ENCODE measurements at places on chromosomes 2 and 18.

GRCh38 chr2:30708491-30709290 is 98.6 kb downstream of the CAPN13 start:
- DNase-seq: no peak

DNA sequence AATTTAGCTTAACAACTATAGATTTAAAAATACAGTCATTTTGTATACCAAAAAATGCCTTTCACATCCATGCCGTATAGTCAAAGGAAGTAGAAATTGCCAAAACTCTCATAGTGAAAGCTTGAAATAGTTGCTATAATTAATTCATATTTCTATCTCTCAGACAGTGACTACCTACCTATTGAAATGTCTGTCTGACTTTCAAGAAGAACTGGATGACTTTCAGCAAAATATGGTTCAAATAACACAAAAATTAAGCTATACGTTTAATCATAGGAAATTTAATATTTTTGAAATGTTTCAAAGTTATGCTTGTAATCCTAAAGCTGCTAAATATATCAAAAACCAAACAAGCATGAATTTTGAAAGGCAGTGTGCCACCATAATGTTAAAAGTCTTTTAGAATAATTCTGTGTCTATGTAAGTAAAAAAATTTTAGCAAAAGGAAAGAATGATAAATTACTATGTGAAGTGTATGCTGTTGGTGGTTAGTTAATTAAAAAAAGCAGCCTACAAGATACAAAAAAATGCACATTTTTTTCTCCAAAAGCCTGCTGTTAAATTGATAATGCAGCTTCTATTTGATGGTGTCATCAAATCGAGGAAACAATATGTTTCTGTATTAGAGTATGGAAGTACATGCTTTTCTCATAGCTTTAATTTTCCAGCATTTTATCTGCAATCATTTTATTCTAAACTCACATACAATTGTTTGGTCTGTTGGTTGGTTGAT is 57.7 kb upstream of the ST6GAL2 start:
- DNase-seq: no peak

DNA sequence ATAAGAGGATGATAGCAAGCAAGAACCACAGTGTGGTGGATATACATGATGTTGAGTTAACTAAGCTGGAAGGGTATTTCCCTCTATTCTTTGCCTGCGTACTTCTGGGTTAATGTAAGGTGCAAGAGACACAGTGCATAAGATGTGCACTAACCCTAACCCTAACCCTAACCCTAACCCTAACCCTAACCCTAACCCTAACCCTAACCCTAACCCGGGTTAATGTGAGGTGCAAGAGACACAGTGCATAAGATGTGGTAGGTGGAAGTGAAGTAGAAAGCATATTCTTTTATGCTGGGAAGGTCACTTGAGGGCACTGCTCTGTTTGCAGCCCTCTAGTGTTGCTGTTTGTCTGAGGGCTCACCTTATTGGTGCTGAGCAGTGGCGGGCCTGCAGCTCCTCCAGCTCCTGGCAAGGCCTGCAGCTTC is 181.5 kb upstream of the ITGA4 start:
- no peak for DNase-seq

DNA sequence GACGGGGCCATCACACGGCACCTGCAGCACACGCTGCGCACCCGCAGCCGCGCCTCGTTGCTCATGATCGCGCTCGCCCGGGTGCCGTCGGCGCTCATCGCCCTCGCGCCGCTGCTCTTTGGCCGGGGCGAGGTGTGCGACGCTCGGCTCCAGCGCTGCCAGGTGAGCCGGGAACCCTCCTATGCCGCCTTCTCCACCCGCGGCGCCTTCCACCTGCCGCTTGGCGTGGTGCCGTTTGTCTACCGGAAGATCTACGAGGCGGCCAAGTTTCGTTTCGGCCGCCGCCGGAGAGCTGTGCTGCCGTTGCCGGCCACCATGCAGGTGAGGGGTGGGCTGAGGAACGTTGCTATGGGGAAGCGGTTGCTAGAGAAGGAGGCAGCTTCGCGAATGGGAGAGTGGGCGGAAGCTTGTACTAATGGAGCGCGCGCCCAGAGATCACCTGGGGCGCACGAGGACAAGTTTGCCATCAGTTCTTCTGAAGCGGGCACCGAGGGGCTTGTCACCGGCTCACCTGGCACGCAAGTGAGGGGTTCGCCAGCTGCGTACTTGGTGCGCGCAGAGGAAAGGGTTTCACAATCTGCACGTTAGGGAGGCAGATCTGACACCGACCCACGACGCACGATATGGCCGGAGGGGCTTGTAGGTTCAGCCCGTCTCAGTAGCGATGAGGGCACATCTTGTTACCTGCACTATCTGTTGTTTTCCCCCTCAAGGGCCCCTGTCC is 45.6 kb downstream of the DDX18 start:
- DNase-seq: no peak

GRCh38 chr2:120607506-120607905 is 128.2 kb upstream of the GLI2 start:
- DNase-seq: no peak

DNA sequence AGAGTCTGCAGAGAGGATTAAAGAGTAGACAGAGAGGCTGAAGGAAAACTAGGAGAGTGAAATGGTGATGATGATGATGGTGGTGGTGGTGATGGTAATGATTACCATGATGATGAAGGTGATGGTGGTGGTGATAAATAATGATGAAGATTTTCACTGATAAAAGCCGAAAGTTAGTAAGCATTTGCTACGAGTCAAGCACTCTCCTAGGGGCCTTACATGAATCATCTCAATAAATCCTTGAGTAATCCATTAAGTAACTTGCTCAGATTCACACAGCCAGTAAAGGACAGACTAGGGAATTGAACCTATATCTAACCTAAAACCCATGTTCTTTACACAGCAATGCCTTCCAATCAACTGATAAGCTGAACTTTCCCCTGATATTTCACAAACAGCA is 106.7 kb upstream of the PGAP1 start:
- no peak for DNase-seq

DNA sequence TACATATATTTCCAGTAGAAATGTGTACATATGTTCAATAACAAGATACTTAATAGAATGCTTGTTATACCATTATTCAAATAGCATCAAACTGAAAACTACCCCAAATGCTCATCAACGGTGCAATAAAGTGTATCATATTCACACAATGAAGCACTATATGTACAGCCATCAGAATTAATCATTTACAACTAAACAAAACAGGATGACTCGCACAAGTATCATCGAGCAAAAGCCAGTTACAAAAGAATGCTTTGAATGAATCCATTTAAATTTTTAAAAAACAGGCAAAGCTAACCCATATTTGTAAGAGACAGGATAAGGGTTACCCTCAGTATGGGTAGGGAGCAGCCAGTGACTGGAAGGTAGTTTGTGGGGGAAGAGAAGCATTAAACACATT is 132.8 kb upstream of the PDE1A start:
- no peak for DNase-seq

- DNase-seq: no peak
Observed at GRCh38 chr2:170255971-170256370, 78.0 kb downstream of the MYO3B start.

- DNase-seq: no peak
Observed at GRCh38 chr2:143474586-143474985, 345.4 kb downstream of the ARHGAP15 start.

- DNase-seq: no peak
Observed at GRCh38 chr2:168998609-168999211, 32.4 kb downstream of the ABCB11 start.

- DNase-seq: no peak
Observed at GRCh38 chr2:47658646-47659320, 124.2 kb upstream of the MSH6 start.

GRCh38 chr18:25921677-25922421 is 168.6 kb downstream of the SS18 start:
- no peak for DNase-seq

GRCh38 chr2:100451092-100451491 is 19.2 kb upstream of the NMS start:
- DNase-seq: no peak

GRCh38 chr2:199804831-199805230 is 46.2 kb downstream of the FTCDNL1 start:
- no peak for DNase-seq

GRCh38 chr18:21194871-21195771 is 46.9 kb upstream of the GREB1L start:
- no peak for DNase-seq

DNA sequence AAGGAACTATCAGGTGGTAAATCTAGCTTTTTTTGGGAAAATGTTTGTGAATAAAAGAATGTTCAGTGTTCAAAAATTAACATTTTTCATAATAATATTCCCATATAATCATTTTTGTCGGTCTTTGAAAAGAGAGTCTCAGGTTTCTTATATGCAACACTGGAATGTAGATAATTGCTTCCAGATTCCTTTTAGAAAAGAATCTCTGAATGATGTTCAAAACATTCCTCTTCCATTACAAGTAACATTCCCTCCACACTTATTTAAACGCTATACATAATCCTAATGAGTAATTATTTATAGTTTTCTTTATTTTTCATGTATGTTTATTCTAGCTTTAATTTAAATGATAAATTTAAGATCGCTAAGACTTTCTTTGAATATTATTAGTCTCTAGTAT is 7.0 kb downstream of the ZSWIM2 start:
- no peak for DNase-seq

DNA sequence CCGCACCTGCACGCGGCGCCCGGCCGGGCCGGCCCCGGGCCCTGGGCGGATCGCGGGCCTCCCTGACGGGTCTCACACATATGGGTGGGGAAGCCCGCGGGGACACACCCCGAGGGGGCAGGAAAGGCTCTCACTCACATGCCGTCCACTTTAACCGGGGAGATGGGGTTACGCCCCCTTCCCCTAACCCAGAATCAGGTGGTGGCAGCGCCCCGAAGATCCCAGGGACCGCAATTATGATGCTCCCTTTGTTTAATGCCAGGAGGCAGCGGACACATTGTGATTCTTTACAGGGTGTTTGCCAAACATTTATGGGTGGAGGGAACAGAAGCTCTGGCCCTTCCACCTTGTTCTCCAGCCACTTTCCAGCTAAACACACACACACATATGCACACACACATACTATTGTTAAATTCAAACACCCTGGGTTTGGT is 424 bp upstream of the ANKRD44 start:
- no peak for DNase-seq

DNA sequence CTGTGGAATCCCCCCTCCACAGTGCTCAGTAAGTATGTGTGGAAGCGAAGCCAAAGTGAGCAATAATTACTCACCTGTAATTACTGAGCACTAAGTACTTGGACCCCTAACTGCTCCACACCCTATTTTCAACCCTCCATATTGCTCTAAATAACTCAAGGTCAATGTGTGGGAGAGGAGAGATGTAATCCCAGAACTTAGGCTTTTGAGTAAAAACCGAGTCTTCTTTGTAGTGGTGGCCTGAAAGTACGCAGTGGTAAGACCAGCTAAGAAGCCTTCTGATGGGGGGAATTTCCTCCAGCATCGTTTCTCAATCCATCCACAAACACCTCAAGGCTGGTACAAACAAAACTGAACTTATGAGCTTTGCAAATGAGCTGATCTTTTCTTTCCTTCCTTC is 551.6 kb downstream of the ZEB2 start:
- DNase-seq: no peak

GRCh38 chr2:183207110-183207509 is 82.9 kb downstream of the NUP35 start:
- DNase-seq: no peak

DNA sequence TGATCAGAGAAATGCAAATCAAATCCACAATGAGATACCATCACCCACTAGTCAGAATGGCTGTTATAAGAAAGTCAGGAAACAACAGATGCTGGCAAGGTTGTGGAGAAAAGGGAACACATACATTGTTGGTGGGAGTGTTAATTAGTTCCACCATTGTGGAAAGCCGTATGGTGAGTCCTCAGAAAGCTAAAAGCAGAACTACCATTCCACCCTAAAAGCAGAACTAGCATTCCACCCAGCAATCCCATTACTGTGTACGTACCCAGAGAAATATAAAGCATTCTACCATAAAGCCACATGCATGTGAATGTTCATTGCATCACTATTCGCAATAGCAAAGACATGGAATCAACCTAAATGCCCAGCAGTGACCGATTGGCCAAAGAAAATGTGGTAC is 60.7 kb downstream of the ANKRD62 start:
- DNase-seq: no peak

- no peak for DNase-seq
Observed at GRCh38 chr18:42977982-42978637, 137.4 kb downstream of the RIT2 start.

DNA sequence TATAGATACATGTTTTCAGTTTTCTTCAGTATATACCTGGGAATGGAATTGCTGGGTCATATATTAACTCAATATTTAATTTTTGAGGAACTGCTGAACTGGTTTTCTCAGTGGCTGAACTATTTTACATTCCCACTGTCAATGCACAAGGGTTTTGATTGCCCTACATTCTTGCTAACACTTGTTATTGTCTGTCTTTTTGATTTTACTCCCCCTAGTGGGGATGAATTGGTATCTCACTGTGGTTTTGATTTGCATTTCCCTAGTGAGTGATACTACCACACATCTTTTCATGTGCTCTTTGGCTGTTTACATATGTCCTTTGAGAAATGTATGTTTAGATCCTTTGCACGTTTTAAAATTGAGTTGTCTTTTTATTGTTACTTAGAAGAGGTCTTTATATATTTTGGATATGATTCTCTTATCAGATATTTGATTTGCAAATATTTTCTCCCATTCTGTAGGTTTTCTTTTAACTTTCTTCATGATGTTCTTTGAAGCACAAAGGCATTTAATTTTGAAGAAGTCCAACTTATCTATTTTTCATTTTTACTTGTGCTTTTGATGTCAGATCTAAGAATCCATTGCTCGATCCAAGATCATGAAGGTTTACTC is 36.2 kb downstream of the ASB1 start:
- DNase-seq: no peak

- no peak for DNase-seq
Observed at GRCh38 chr2:48694149-48694548, 61.4 kb downstream of the LHCGR start.

DNA sequence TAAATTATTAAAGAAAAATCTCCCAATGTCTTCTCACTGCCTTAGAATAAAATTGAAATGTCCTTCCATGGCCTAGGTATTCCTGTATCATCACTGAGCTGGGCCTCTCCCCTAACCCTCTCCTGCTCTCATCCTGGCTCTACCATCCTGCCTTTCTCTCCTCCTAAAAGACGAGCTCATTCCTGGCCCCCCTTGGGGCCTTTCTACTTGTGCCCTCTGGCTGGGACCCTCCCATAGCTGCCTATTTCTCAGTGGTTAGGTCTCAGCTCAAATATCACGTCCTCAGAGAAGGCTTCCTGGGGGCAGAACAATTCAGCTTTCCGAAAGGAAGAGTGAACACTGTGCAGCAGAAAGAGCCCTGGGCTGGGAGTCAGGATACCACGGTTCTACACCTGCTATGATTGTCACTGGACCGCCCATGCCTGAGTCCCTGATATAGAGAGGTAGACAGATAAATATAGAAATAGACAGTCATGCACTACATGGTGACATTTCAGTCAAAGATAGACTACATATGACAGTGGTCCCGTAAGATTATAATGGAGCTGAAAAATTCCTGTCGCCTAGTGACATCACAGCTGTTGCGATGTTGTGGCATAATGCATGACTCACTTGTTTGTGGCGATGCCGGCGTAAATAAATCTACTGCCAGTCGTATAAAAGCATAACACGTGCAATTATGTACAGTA is 9.4 kb downstream of the DNPEP start:
- no peak for DNase-seq
